CD8-positive, alpha-beta T cell (primary cell): ENCODE measurements at places on chromosomes 2 and 18. TPM values are rescaled to one million over a fixed set of nuclear protein-coding genes. Genes with fewer than 3 reads are reported as not detected.

- no peak for DNase-seq
These were observed 21.6 kb upstream of the PAX8 start for GRCh38 chr2:113300281-113300680.

DNA sequence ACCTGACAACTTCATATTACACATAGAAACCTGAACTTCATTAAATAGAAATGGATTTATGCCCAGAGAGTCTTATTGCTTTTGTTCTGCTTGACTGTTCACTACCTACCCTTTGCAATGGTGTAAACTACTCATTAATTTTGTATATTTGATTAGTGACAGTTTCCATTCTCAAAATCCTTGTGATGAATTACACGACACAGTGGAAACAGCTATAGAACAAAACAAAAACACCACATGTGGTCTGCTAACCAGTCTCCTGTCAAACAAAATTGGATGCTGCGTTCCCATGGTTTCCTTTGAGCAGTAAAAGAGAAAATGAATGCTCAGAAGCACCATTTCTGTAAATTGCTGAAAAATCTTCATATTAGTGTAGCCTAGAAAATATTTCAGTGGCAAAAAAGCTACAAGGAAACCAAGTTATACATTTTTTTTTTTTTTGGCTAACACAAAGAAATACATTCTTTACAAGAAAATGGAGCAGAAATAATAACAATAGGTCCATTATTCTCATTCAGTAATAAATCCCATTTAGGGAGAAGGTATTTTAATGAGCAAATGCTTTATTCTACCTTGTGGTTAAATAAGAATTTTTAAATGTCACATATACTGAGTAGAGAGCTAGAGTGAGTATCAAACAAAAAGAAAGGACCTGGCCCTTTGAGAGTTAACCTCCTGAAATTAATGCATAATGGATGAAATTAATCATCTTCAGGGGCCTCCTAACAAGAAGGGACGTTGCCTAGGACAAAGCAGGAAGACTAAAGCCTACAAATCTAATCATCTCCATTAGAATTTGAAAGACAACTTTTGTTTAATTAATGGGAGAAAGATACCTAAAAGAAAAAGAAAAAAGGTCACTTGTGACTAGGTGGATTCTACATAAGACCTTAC, 355.1 kb upstream of the ZC3H15 start:
- DNase-seq: no peak

DNA sequence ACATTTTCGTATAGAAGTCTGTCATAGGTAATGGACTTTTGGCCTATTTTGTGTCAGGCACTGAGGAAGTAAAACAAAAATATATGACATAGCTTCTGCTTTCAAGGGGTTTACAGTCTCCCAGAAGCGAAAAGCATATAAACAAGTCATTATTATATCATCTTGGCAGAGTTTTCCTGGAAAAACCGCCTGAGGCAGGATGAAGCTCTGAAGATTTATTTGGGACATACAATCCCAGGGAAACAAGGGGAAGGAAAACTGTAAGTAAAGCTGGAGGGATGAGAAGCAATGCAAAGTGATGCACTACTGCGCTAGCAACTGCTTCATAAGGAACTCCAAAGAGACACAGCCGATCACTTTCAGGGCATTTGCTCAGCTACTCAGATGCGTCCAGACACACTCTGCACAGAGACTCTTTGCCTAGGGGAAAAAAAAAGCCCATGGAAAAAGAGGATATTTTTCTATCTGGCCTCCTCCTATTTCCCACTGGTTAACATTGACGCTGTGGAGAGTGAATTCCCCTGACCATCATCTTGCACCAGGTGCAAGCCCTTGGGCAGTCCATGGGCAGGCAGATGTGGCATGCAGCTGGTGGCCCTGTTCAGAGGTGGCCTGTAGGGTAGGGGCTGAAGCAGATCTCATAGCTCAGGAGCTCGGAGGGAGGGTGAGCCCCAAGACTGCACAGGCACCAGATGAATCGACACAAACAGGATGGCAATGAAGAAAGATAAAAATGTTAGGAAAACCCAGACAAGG, 158.1 kb downstream of the METTL4 start:
- DNase-seq: no peak

STARD6 gene
- total RNA-seq: not detected

FBLN7 gene
- total RNA-seq: 2.1 TPM
